DMS 273 treated with DMSO at 0.1 percent for 48 hours (cell line): ENCODE measurements at places on chromosomes 1 and 21.

- DNase-seq: no peak
Observed at GRCh38 chr1:151838222-151839081, 1.2 kb downstream of the C2CD4D start.

GRCh38 chr1:192877283-192877886 is 68.5 kb downstream of the RGS2 start:
- DNase-seq: no peak

GRCh38 chr21:41321211-41321907 is 4.8 kb downstream of the FAM3B start:
- DNase-seq: no peak

- no peak for DNase-seq
Observed at GRCh38 chr1:62585469-62586155, 11.7 kb upstream of the ANGPTL3 start.

DNA sequence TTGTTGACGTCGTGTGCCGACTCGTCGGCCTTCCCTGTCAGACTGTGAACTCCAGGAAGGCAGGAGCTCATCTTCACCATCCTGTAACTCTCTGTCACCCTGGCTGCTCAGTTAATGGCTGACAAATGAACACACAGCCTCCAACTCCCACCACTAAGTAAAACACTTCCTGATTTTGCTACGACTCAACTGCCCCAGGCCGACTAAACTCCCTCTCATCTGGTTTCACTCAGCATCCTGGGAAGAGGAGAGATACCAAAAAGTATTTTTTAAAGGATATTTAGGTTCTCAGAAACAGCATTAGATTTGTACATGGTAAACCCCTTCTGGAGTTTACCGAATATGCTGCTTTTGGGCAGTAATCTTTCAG is 18.2 kb upstream of the LHX4 start:
- no peak for DNase-seq

- no peak for DNase-seq
Observed at GRCh38 chr1:20439282-20439681, 46.7 kb downstream of the CAMK2N1 start.

DNA sequence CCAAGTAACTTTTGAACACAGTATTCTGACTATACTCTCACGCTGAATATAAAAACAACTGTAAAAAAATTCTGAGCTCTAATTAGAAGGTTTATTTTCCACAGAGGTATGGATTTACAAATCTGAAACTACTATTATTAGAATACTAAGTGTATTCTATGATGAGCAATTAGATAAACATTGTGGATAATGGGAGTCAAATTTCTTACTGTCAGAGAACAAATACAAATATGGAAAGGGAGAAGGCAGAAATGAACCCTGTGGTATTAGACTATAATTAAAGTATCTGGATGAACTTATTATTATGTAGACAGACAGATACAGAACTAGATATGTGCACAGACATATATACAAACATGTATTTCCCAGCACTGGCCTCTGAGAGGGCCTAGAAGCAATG is 22.6 kb downstream of the ALDH9A1 start:
- no peak for DNase-seq

GRCh38 chr1:37071829-37072228 is 37.5 kb upstream of the GRIK3 start:
- no peak for DNase-seq

DNA sequence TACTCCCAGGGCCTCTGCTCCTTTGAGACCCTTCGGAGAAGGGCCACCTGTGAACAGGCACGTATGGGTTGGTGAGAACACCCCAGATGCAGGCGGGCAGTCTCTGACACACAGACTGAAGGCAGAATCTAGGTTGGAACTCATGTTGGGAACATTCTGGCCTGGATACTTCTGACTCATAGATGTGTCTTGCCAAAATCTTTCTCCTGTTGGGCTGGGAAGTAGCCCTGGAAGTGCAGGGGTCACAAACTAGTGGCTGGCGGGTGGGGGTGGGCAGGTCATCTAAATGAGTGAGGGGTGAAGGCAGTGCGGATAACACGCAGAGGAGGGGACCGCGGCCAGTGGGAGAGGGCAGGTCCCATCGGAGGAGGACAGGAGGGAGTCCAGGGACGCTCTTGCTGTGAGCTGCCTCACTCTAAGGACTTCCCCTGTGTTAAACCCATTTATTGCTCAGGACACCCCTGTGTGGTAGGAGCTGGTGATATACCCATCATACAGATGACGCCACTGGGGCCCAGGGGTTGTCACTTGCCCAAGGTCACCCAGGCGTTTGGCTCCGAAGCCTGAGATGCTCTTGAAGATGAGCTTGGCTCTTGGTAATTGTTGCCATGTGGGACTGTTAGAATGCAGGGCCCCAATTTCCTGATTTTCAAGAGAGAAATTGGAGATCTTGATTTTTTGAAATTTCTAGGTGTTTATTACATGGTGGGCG is 181.0 kb downstream of the PTPRU start:
- no peak for DNase-seq

DNA sequence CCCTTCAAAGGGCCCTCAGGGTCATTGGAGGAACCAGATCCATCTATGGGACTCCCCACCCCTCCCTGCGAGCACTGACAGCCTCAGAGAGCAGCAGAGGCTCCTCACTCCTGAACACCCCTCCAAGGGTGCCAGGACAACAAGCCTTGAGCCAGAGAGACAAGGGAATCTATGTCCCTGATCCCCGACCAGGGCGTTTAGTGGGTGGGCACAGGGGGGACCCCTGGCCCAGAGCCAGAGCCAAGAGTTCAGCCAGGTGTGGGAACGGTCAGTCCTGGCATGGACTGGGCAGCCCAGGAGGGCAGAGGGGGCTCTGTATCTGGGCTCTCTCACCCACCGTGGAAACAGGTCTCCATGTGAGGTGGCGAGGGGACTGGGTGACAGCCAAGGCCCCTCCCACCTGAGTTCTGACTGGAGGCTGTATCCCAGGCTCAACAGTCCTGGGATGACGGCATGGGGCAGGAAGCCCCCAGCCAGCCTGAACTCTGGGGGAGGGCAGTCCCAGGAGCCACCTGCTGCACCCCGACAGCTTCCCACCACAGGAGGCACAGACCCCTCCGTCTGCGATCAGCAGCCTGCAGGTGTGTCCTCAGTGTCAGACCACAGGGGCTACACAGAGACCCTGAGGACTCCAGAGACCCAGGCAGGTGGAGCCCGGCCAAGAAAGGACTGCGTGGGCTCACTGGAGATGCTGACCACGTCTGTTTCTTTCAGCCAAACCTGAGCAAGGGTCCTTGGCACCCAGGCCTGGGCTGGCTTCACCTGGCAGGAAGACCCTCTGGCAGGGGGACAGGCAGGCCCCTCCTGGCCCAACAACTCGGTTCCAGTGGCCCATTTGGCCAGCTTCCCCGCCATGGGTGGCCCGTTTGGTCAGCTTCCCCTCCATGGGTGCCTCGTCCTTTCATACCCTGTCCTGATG is 11.2 kb upstream of the SRARP start:
- DNase-seq: no peak

DNA sequence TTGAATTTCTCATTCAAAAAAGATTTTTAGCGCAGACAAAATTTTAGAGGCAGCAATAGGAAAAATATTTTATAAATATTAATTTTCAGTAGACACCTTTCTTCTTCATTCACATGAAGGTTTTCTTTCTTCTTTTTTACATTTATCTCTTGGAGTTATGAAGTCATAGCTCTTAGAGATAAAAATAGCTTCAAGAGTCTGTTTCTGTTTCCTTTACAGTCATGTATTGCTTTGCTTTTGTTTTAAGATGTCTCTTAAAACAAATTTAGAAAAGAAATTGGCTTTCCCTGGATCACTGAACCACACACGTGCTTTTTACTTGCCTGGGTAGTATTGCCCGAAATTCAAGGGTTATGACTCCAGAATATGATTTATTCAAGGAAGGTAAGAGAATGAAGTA is 369.9 kb upstream of the LRRC7 start:
- DNase-seq: no peak

GRCh38 chr1:84698151-84699110 is 8.2 kb upstream of the SSX2IP start:
- peak; percentile 51 for DNase-seq

DNA sequence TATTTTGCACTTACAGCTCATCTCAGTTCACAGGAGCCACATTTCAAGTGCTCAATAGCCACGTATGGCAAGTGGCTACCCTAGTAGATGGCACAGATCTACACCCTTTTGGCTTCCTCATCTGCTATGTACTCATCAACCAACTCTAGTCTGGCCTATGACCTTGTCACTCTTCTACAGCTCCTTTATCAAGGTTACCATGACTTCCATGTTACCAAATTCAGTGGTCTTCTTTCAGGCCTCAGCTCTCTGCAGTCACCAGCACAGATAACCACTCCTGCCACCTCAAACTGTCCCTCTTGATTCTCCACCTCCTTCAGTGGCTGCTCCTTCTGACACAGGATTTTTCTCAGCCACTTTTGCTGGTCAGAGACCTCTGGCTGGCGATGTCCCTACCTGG is 11.7 kb upstream of the USP48 start:
- DNase-seq: no peak

GRCh38 chr1:41890825-41891198 is 27.9 kb downstream of the HIVEP3 start:
- no peak for DNase-seq

DNA sequence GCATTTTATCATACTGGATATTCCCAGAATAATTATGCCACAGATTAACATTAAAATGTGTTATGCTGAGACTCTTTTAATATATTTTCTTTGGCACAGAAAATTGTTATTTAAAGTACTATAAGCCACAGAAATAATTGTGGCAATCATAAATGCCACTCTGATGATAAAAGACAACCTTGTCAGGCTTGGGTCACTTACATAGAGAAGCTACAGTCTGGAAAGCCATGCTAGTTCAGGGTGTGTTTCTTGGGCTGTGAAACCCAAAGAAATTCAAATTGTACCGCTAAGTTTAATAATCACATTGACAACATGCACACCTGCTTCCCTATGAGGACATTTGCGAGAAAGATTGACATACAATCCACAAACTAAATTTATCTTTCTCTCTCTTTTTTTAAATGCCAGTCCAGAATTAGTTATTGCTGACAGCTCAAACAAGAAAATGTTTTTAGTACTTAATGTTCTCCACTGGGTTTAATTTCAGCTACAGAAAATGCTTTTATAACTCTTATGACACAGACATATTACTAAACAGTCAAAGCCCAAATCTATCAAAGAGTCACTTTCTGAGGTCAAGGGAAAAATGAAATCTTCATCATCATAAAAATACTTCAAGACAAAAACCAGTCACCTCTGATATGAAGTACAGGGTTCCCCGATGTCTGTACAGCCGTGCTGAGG is 38.7 kb downstream of the TTC13 start:
- no peak for DNase-seq

- DNase-seq: no peak
Observed at GRCh38 chr21:39675590-39675989, 62.9 kb downstream of the B3GALT5 start.

DNA sequence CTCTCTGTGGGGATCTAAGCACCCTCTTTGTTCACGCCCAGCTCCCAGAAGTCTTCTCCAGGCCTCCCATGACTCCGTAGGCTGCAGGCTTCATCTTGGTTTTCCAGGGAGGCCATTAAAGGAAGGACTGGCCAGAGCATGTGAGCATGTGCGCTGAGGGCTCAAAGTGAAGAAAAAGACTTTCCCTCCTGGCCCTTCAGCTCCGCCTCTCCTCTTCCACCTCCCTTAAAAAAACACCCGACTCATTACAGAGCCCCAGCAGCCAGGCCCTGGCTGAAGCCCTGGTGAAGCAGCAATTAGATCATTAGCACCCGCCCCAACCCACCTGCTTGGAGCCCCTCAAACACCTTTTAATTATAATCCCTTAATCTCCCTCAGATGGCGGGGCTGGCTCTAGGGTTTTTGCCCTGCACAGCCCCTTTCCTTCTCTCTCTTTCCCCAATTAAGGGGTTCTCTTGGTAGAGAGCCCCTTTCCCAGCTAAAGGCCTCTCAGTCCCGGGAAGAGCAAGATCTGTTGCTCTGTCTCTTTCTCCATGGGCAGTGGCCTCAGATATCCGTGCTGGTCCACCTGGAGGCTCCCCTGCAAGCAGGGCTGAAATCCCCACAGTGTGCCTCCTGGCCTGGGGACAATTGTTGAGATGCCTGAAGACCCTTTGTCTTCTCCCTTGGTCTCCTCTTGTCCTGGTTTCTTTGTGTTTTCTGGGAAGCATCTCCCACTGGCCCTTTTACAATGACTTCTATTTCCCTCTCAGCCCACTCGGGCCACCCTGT is 30.5 kb downstream of the RHBG start:
- no peak for DNase-seq

GRCh38 chr1:7585216-7585907 is 185.7 kb upstream of the VAMP3 start:
- DNase-seq: no peak

- no peak for DNase-seq
Observed at GRCh38 chr1:32759521-32759981, 57.0 kb upstream of the SYNC start.

- DNase-seq: no peak
Observed at GRCh38 chr1:77594366-77595112, 87.9 kb downstream of the ZZZ3 start.

- DNase-seq: no peak
Observed at GRCh38 chr21:18382141-18382540, 21.4 kb downstream of the TMPRSS15 start.

DNA sequence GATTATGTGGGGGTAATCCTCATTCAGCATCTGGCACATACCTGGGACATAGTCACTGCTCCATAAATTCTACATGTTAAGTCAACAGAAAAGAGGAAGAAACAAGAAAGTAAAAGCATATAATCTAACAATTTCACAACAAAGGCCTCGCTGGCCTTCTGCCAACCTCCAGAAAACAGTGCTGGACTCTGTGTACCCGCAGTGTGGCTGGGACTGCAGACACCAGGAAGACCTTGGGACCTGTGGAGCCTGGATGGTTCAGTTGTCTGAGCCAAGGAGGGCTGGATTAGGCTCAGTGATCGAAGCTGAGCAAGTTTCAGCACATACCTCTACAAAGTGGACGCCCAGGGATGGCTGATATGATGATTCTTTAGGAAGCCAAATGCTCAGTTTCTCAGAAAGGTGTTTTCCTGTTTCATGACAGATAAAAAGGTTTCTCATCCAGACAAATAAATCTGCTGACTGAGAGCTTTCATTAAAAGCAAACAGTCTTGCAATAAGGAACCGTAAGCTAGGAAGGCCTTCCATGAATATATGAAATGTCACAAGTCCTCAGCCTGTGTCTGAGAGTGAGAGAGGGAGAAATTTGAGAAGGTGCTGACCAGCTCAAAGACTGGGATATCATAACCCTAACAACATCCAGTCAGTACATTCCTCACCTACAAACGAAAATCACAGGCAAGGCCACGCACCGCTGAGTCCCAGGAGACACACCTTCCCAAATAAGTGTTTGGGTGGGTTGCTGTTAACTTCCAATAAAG is 48.4 kb downstream of the CAPZB start:
- DNase-seq: no peak

DNA sequence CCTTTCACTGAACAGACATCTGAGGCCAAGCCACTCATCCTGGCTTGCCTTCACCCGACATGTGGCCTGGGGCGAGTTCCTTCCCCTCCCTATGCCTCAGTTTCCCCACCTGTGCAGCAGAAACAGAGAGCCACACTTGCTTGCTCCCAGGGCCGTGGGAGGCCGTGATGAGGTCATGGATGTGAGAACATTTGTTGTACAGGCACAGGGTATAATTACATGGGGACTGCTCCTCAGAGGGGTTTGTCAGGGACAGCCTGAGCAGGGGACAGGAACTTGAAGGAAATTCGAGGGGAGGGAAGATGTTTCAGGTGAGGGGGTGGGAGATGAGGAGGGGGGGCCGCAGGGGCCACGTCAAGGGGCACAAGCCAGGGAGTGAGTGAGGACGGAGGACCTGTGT is 56.1 kb downstream of the ALPL start:
- DNase-seq: no peak

- DNase-seq: no peak
Observed at GRCh38 chr1:174912264-174912663, 87.5 kb upstream of the CACYBP start.
